Stimulated activated CD4-positive, alpha-beta T cell treated with anti-CD3 and anti-CD28 coated beads, TNF-alpha, amount 100 ng/mL, for 1 hour (primary cell): ENCODE measurements at places on chromosomes 1 and 21.

DNA sequence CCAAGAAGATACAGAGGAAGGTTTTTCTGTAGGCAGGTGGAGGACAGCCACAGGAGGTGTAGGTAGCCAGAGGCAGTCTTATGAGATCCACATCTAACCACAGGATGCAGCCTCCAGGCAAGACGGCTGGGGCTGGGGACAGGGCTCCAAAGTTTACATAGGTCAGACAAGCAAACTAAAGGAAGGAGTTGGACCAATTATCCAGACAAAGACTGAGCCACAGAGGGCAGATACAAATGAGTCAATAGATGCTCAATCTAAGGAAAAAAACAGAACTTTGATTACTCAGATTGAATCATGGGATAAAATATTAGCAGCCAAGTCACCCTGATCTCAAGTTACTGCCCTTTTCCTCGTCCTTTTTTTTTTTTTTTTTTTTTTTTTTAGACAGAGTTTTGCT is 91.6 kb downstream of the RGS7 start:
- no peak for DNase-seq

GRCh38 chr1:65196926-65197325 is 48.9 kb downstream of the AK4 start:
- DNase-seq, result no peak

- DNase-seq, result no peak
Observed at GRCh38 chr1:89815611-89816010, 5.2 kb upstream of the LRRC8D start.

DNA sequence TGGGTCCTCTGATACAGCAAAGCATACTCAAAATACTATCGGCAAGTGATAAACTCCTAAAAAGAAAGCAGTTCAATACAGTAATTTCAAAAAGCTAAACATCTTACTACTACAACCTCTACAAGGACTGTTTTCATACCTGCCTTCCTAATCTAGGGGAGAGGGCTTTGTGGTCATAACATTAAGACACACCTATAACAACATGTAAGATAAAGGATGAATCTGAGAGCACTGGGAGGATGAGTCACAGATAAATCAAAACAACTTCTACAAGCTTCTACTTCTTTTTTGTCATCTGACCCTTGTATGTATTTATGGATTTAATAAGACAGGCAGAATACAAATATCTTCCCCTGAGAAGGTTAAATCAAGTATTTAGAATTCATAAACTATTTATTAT is 40.0 kb downstream of the LTN1 start:
- DNase-seq, result no peak
